ENCODE measurements at places on chromosomes 4 and X.

- H3K36me3 ChIP-seq: no peaks in the 10 kb centered on the region
- no peak for DNase-seq
- no peak overlapping the region for H3K4me3 ChIP-seq
- peaks cover 22% of the 10 kb centered on the region for H3K4me1 ChIP-seq
These were observed 65.3 kb downstream of the NYX start for GRCh38 chrX:41512394-41512793.

DNA sequence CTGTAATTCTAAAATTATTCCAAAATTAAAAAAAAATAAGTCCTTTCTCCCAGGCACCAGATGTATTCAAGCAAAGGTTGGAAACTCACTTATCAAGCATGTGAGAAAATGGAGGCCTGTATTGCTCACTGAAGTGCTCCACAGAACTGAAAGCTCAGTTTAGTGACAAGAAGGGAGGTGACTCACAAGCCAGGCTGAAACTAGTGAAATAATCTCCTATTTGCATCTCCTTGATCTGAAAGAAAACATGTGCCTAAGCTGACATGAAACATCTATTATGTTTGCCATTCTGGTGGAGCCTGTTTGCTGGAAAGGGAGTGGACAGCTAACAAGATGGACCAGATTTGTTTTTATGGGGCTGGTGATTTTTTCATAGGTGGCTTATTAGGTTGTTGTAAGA is 54.0 kb upstream of the AMELX start:
- H3K27ac ChIP-seq: no peak overlapping the region
- peaks cover 2% of the 10 kb centered on the region for H3K36me3 ChIP-seq
- H3K27me3 ChIP-seq: no peaks in the 10 kb centered on the region
- no peaks in the 10 kb centered on the region for H3K4me1 ChIP-seq
- DNase-seq: no peak
- no peak overlapping the region for H3K4me3 ChIP-seq

DNA sequence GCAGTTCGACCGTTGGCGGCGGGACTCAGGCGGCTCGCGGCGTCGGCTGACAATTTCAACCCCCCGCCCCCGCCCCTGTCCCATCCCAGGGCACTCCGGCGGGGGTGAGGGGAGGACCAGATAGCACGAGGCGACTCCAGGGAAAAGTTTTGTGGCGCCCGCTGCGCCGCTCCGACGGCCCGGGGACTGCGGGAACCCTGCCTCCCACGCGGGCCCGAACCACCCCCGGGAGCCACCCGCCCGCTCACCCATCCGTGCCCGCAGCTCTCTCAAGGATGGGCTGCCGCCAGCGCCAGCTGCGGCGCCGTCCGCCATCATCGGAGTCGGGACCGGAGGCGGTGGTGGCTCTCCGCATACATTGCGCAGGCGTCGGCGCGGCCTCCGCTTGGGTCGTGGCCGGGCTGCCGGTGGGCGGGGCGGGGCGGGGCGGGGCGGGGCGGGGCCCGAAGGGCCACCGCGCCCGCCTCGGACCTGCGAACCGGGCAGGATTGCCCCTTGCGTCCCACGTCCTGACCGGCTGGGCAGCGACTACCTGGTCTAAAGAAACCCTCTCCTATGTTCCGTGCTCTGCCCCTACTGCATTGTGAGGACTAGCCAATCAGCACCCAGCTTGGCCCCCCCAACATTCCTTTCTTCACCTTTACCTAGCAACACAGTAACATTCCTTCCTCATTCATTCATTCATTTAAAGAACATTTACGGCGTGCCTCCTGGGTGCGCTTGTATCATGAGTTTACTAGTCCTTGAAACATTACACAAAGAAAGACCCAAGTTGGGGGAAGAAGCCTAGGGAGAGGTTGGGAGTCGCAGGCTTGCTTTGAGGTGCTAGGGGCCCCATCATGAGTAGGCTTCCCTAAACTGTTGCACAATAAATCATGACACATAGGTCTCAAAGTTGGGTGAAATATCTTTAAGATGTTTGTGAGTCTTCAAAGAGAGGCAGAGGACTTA is at the start of gene MAP7D3:
TSS of gene MAP7D3 (minus strand) at position 360 of the 951 bp plus-strand sequence. CDS start at position 318, 42 bp downstream.
- no peak within 1 kb of the TSS for H3K27ac ChIP-seq
- no peaks in the 10 kb centered on the region for H3K36me3 ChIP-seq
- H3K27me3 ChIP-seq: no peaks in the 10 kb centered on the region
- peak within 1 kb of the TSS; percentile 89 for H3K4me3 ChIP-seq
- DNase-seq: peak; percentile 30

GRCh38 chr4:40038977-40039376 is 17.7 kb upstream of the N4BP2 start:
- H3K27ac ChIP-seq: no peak overlapping the region
- no peak for DNase-seq
- no peaks in the 10 kb centered on the region for H3K36me3 ChIP-seq
- no peak overlapping the region for H3K4me3 ChIP-seq
- no peaks in the 10 kb centered on the region for H3K4me1 ChIP-seq

DNA sequence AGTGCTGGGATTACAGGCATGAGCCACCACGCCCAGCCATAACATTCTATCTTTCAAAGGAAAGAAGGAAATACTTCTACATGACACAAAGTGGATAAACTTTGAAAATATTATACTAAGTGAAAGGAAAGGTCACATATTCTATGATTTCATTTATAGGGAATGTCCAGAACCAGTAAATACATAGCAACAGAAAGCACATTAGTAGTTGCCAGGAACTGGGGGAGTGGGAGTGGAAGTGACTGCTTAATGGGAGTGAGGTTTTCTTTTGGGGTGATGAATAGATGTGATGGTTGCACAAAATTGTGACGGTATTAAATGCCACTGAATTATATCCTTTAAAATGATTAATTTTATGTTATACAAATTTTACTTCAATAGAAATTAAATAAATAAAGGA is 95.7 kb upstream of the IL15 start:
- no peaks in the 10 kb centered on the region for H3K27me3 ChIP-seq
- H3K36me3 ChIP-seq: peaks cover 7% of the 10 kb centered on the region
- H3K27ac ChIP-seq: no peak overlapping the region
- no peak overlapping the region for H3K4me3 ChIP-seq

DNA sequence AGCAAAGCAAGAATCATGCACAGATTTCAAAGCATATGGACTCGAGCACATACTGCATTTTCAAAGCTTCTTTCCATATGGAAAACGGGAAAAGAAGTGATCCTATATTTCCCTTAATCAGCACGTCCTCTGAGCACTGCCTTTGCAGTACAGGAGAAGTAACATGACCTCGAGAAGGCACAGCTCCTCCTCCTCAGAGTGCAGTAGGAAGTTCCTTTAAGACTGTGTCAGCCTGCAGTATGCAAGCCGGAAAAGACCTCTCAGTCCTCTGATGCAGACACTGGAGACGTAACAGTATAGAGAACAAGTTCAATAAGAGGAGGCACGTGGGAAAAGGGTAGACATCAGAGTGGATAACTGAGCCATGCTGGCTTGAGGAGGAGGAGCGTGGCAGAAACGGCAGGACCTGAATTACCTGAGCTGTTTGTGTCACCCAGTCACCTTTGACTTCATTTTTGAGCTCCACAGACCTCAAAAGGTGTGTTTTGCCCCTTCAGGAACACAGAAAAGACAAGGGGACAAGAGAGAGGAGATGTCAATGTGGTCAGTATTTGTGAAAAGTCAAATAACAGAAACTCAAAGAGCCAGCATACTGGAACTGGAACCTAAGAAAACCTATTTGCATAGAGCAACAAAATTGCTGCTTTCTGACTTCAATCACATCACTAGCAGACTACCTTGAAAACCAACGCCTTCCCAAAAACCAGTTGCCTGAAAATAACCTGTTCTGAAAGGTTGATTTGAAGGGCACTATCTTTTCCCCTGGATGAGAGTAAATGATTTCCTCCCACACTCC is 20.8 kb downstream of the IRF2 start:
- H3K36me3 ChIP-seq: peaks cover 8% of the 10 kb centered on the region
- no peak overlapping the region for H3K4me3 ChIP-seq
- H3K27ac ChIP-seq: no peak overlapping the region
- DNase-seq: no peak

DNA sequence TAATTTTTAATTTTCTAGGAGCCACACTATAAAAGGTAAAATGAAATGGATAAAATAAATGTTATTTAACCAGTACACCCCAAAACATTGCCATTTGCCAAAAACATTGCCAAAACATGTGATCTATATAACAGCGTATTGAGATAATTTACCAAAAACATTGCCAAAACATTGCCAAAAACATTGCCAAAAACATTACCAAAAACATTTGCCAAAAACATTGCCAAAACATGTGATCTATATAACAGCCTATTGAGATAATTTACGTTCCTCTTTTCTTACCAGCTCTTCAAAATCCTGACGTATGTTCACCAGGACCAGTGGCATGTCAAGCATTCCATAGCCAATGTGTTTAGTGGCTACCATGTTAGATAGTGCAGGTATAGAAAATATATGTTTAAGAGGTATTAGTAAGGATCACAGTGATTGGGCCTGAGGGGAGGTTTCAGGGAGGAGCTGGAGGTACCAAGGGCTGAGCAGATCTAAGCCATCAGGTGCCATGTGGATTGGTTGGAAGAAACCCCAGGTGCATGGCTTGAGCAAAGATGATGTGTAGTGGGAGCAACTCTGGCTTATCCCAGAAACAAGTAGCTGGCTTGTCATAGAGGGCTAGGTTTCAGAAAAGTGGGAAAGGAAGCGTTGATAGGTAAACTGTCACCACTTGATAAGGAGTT is 42.6 kb downstream of the RAPGEF2 start:
- no peak for DNase-seq
- no peak overlapping the region for H3K27ac ChIP-seq
- H3K27me3 ChIP-seq: no peaks in the 10 kb centered on the region
- H3K4me1 ChIP-seq: no peaks in the 10 kb centered on the region
- no peaks in the 10 kb centered on the region for H3K36me3 ChIP-seq

GRCh38 chr4:81485310-81485980 is 13.7 kb upstream of the RASGEF1B start:
- H3K4me1 ChIP-seq: no peaks in the 10 kb centered on the region
- H3K4me3 ChIP-seq: no peak overlapping the region

GRCh38 chr4:101156619-101157310 is 190.6 kb downstream of the PPP3CA start:
- peak overlapping the region; percentile 50 for H3K27ac ChIP-seq
- DNase-seq: no peak
- H3K4me3 ChIP-seq: no peak overlapping the region

DNA sequence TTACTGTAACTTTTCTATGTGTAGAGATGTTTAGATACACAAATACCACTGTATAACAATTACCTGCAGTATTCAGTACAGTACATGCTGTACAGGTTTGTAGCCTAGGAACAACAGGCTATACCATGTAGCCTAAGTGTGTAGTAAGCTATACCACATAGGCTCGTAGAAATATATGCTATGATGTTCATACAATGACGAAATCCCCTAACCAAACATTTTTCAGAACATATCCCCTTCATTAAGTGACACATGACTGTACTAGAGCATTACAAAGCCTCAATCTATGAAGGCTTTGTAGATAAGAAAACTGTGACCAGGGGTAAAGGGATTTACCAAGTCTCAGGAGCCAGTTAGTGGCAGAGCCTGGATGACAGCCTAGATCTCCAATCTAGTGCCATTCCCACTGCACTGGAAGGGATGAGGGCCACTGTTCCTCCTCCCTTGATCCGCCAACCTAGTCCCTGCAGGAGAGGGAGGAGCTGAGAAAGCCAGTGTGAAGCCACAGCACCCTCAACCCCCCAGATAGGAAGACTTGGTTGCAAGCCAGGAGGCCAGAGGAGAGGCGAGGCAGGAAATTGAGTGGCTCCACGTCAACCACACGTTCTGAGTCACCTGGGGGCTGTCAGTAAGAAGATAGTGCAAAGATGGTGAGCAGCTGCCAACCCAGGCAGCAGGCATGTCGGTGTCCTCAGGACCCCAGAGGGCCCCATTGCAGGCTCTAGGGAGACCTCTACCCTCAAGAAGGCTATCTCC is 227.7 kb downstream of the BCOR start:
- H3K36me3 ChIP-seq: peaks cover 4% of the 10 kb centered on the region
- no peak for DNase-seq
- H3K27me3 ChIP-seq: no peaks in the 10 kb centered on the region
- H3K4me1 ChIP-seq: peaks cover 9% of the 10 kb centered on the region
- no peak overlapping the region for H3K27ac ChIP-seq
- no peak overlapping the region for H3K4me3 ChIP-seq

DNA sequence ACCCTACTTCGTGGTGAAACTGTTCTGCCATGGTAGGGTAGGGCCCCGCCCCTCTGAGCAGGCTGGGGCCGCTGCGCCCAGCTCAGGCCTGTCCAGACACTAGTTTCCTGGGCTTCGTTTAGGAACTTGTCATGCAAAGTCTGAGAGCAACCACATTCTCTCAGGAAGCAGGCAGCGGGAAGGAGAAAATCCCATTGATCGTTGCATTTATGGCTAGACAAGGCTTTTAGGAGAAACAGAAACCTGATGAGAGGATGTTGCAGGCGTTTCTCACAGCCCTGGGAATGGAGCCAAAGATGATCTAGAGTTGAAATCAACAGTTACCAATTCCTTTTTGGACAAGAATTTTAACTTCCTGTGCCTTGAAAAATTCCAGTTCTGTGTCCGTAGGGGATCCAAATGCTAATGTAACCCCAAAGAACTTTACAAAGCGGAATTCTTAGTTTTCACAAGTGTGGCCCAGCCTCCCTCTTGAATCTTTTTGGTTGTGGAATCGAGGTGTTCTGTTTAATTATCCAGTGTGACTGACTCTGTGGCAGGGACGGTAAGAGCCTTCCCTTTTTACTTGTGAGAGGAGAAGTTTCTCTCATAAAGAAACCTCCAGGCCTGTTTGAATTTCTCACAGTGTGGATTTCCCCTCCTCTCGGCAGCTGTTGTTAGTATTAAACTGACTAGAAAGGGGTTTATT is 4.5 kb upstream of the CXCL9 start:
- no peak overlapping the region for H3K27ac ChIP-seq
- H3K36me3 ChIP-seq: no peaks in the 10 kb centered on the region
- no peak overlapping the region for H3K4me3 ChIP-seq
- DNase-seq: no peak
- no peaks in the 10 kb centered on the region for H3K4me1 ChIP-seq
- peaks cover 14% of the 10 kb centered on the region for H3K27me3 ChIP-seq

- no peak overlapping the region for H3K27ac ChIP-seq
- H3K4me3 ChIP-seq: no peak overlapping the region
- DNase-seq: no peak
These were observed 226.4 kb downstream of the MAGEB5 start for GRCh38 chrX:26442340-26442739.

- no peak overlapping the region for H3K27ac ChIP-seq
- H3K36me3 ChIP-seq: no peaks in the 10 kb centered on the region
- H3K4me3 ChIP-seq: no peak overlapping the region
- DNase-seq: no peak
- H3K27me3 ChIP-seq: no peaks in the 10 kb centered on the region
These were observed 35.4 kb upstream of the SPON2 start for GRCh38 chr4:1207603-1208265.

DNA sequence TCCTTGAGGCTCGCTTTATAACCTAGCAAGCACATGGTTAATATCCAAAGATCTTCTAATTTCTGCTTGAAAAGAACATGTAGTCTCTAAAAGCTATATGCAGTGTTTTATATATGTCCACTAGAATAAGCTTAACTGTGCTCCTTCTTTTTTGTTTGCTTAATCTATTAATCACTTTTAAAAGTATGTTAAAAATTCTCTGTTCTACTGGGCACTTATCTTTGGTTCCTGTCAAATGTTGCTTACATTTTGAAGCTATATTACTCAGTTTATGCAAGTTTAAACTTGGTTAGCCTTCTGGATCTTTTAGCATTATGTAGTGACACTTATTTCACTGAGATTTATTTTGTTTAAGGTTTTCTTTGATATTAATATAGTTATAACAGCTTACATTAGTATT is 32.5 kb downstream of the MAOA start:
- H3K4me1 ChIP-seq: peaks cover 4% of the 10 kb centered on the region
- H3K27ac ChIP-seq: no peak overlapping the region
- DNase-seq: no peak
- no peaks in the 10 kb centered on the region for H3K27me3 ChIP-seq
- H3K36me3 ChIP-seq: no peaks in the 10 kb centered on the region

Measured in neural crest cell (in vitro differentiated cells).